Activated CD4-positive, alpha-beta T cell treated with anti-CD3 and anti-CD28 coated beads for 24 hours (primary cell): ENCODE measurements at places on chromosomes 16 and 17.

DNA sequence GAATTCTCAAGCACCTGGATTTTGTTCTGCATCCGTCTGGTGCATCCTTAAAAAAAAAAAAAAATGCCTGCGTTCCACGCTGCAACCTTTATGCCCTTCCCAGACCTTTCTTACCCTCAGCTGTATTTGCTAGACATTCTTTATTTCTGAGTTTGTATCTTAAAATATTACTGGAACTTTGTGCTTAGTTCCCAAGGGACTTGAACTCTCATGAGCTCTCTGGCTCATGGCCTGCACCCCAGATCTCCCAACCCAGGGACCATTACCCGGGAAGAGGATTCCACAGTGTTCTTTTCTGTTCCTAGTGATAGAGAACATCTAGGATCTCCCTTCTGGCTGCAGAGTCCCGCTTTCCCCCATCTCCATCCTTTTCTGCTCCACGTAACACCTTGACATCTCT, 28.9 kb upstream of the CLEC18A start:
- no peak for DNase-seq

DNA sequence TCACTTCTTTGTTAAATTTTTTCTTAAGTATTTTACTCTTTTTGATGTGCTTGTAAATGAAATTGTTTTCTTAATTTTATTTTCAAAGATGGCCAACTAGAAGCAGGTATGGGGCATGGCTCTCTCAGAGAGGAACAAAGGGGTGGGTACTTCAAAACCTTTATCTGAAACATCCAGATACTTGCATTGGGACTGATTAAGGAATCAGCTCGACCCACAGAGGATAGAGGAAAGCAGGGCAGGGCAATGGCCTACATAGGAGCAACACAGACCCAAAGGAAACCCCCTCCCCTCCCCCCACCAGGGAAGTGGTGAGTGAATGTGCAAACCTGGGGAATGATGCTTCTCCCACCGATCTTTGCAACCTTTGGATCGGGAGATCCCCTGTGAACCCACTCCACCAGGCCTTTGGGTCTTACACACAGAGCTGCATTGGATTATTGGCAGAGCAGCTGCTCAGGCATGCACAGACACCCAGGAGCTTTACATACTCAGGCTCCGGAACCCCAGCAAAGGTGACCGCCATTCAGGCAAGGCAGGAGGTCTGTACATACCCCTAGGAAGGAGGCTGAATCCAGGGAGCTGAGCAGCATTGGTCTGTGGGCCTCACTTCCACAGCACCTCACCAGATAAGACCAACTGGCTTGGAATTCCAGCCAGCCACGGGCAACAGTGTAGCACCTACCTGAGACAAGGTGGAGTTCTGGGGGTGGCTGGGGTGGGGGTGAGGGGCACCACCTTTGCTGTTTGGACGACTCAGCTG, 3.0 kb upstream of the CCR7 start:
- DNase-seq: no peak

DNA sequence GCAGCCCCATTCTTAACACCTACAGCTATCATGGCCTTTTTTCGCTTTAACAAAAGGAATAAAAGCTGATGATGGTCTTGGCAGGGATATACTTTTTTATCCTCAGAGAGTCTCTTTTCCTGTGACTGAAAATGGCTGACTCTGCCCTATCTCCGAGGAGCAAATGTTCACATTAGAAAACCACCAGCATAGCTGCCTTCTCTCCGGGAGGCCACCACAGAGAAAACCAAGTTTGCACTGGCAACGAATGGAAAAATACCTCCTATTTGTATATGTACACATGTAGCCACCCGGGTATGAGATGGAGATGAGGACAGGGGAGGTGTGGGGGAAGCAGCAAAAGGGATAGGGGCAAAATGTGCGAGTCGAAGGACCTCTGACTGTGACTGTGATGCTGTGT, 88.2 kb downstream of the STX8 start:
- DNase-seq: no peak

GRCh38 chr16:27204312-27204915, 1.1 kb downstream of the KDM8 start:
- no peak for DNase-seq

DNA sequence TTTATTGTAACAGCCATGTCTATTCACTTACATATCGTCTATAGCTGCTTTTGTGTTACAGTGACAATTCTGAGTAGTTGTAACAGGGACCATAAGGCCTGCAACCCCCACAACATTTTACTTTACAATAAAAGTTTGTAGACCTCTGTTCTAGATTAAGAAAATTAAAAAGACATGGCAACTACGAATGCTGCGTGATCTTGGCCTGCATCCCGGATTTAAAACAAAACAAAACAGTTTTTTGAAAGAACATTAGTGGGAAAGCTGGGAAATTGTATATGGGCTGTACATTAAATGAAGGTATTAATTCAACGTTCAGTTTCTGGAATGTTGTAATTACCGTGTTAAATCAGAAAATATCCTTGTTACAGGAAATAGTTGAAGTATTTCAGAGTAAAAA, 64.1 kb downstream of the RMI2 start:
- no peak for DNase-seq

DNA sequence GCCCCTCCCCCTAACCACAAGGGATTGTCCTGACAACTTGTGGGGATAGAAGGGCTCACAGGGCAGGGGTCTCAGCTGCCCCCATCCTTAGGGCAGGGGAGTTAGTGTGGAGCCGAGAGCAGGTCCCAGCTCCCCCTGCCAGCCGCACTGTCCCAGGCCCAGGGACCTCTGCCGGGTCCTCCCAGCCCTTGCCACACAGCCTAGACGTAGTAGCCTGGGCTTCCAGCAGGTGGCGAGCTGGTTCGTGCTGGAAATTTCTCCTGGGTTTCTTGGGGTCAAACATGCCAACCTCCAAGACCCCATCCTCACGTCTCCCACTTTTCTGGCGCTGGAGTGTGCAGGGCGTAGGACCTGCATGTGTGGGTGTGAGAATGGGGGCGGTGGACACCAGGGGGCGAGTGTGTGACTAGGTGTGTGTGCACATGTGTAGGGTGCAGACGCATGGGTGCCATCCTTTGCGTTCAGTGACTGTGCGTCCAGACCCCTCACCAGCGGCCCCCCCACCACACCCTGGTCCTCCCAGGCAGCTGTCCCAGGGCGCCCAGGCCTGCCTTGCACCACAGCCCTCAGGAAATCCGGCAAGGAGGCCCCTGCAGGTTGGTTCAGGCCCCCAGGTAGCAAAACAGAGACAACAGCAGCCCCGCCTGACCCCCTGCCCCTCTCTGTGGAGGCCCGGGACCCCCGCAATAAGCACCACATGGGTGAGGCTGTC, 29.5 kb downstream of the SBK1 start:
- DNase-seq: peak; percentile 48

GRCh38 chr17:64081802-64082799, 47.8 kb downstream of the ERN1 start:
- DNase-seq: no peak

DNA sequence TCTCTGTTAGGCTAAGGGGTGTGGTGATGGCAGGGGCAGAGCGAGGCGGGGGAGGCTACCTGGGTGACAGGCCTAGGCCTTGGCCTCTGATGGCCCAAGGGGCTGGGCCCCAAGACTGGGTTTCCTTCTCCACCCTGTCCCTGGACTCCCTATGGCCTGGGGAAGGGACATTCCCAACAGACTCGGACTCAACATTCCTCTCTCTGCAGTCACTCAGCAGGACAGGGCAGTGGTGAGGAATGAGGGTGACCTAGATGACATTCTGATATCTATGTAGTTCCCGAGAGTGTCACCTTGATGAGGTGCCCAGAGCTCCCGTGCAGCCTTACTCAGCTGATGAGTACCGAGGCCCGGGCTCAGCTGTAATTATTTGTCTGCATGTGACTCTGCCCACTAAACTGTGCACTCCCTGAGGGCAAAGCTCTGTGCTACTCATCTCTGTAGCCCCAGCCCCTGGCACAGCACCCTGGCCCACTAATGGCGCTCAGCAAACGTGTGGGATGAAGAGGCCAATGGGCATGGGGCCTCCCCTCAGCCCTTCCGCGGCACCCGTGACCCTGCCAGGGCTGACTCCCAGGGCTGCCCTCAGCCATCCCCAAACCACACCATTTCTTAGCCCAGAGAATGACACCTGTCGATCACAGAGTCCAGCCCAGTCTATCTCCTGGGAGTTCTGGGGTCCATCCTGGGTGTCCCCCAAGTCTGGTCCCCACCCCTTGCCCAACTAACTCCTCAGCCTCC, 2.2 kb downstream of the PLCD3 start:
- no peak for DNase-seq

GRCh38 chr17:82439829-82440365, 10.7 kb downstream of the CYBC1 start:
- DNase-seq: no peak

- DNase-seq: no peak
Observed at GRCh38 chr17:63635787-63636186, 13.6 kb downstream of the MAP3K3 start.

DNA sequence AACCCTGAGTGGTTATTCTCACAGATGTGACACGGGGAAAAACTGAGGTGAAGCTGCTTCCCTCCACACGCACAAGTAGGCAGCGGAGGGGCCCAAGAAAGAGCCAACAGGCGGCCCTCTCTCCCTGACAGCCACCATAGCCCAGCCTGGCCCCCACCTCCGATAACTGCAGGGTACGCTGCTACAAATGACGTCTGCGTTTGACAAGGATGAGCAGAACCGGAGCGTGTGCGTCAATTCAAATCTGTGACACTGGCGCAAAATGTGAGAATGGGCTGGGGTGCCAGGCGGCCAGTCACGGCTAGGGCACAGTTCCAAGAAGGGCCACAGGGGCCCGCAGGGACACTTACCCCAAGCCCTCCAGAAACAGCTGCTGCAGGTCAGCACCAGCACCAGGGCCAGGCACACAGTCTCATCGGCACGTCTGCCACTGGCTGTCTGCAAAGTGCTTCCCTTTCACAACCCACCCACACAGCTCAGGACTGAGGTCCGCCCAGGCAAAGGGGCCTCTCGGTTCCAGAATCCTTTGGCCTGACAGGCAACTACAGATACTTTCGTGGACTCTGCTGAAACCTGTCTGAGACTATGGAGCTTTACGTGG, 14.4 kb downstream of the AXIN1 start:
- DNase-seq: no peak

DNA sequence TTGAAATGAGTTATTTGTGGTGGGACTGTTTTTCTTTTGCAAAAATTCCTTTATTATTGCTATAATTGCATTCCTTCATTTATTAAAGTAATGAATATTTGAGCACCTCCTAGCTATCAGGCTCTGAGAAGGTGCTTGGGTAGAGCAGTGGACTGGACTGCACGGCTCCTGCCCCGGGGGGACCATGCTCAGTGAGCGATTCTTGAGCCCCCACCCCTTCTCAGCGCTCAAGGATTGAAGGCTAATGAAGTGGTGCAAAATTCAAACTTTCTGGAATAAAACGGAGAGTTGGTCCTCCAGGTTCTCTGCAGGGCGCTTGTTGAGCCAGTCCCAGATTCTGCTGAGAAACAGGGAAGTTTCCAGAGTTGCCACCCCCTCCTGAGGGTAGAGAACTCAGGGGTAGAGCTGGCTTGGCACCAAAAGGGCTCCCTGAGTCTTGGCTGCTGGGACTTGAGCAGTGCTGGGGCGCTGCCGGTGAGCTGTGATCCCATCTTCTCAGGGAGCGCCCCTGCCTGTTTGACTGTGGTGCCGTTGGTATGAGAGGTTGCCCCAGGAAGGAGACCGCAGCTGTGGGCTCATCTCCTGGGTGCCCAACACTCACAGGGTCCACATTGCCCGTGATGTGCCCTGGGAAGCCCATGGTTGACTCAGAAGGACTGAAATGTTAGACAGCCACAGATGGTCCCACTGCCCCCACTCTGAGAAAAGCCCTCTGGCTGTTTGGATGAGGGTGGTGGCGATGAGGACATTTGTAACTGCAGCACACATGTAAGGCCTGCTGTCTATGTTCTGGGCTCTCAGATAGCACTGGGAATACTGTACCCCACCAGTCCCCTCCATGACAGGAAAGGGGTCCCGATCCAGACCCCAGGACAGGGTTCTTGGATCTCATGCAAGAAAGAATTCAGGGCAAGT, 20.0 kb downstream of the KSR1 start:
- DNase-seq: no peak

DNA sequence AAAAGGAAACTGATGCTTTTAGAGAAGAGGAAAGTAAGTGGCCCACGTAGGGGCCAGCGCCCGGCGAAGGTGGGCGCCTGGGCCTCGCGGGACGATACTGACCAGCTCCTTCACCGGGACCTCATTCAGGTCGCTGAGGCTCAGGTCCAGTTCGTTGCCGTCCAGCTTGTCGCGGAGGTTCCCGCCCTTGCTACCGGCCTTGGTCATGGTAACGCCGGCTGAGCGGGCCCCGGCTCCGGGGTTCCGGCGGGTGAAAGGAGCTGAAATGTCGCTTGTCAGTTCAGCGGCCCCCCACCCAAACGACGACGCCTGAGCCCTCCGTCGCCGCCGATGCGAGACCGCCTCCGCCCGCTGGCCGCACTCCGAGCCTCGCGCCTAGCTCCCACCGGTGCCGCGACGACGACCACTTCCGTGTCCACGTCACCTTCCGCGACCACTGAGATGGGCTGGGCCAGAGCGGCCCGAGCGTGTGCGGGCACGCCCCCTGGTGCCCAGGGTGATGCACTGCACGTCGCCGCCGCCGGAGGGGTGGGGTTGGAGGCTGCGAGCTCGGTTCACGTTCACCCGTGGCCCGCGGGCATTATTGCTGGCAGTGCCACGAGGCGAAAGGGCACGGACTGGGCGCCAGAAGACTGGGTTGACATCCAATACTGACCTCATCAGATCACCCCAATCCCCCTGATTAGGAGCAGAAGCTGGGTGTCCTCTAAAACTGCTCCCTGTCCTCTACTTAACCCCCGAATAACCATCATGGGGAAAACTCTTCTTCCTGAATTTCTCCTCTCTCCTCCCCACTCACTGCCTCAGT, at the start of gene LRRC59:
LRRC59 (minus strand) TSS at position 413 of the 808 bp plus-strand sequence; CDS start at position 207, 206 bp downstream.
- peak; percentile 87 for DNase-seq

GRCh38 chr17:65078441-65079160, 22.1 kb upstream of the GNA13 start:
- no peak for DNase-seq

- no peak for DNase-seq
Observed at GRCh38 chr16:48537275-48537674, 72.7 kb downstream of the N4BP1 start.

DNA sequence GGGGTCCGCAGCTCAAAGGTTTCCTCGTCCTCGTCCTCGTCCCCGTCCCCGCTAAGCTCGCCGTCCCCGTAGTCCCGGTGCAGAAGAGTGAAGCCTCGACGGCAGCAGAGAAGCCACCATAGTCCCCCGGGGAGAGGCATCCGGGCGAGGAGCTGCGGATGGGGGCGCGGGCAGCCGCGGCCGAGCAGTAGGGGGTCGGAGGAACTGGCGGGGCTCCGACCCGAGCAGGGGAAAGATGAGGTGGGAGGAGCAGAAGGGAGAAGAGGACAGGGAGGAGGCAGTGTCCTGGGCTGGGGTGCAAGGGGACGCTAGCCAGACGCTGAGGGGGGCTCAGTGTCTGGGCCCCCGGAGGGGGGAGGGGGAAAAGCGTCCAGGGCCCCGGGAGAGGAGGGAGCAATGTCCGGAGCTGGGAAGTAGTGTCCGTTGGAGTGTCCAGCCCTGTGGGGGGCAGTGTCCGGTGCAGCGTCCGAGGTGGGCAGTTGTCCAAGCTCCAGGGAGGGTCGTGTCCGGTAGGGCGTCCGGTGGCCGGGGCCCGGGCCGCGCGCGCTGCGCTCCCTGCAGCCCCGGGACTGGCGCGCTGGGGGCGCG, at the start of gene PLEKHH3:
PLEKHH3 (minus strand) TSS at position 571 of the 588 bp plus-strand sequence; CDS start at position 140, 431 bp downstream.
- no peak for DNase-seq

GRCh38 chr16:48014349-48015135, 141.3 kb downstream of the ABCC12 start:
- no peak for DNase-seq
